Glutamatergic neuron (in vitro differentiated cells): ENCODE measurements at places on chromosomes 5 and 9. TPM values are rescaled to one million over a fixed set of nuclear protein-coding genes. Genes with fewer than 3 reads are reported as not detected.

- H3K4me1 ChIP-seq, result no peaks in the 10 kb centered on the region
- H3K27ac ChIP-seq, result no peak overlapping the region
- H3K36me3 ChIP-seq, result no peaks in the 10 kb centered on the region
- no peak overlapping the region for H3K4me3 ChIP-seq
These were observed 11.7 kb upstream of the STING1 start for GRCh38 chr5:139494256-139494655.

DNA sequence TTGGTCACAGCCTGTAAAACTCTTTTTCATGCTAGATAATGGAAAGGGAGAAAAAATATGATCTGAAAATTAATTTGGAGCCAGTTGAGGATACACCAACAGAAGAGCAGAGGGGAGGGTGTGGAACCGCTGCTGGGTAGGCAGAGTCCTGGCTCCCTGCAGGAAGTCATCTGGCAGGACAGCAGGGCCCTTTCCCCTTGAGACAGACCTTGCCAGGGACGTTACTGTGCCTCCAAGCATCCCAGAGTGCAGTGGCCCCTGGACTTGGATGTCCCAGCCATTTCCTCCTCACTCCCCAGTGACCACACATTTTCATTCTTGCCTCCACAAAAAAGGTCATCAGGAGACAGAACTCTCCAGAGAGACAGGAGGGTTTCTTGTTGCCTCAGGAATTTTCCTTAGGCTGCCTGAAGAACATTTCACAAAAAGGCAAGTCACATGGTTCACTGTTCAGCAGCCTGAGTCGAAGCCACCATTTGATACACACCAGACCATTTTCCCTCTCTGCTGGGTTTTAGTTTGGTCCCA, 5.9 kb downstream of the TRPM3 start:
- DNase-seq, result no peak
- H3K27me3 ChIP-seq, result no peaks in the 10 kb centered on the region
- H3K27ac ChIP-seq, result no peak overlapping the region
- H3K36me3 ChIP-seq, result no peaks in the 10 kb centered on the region

DNA sequence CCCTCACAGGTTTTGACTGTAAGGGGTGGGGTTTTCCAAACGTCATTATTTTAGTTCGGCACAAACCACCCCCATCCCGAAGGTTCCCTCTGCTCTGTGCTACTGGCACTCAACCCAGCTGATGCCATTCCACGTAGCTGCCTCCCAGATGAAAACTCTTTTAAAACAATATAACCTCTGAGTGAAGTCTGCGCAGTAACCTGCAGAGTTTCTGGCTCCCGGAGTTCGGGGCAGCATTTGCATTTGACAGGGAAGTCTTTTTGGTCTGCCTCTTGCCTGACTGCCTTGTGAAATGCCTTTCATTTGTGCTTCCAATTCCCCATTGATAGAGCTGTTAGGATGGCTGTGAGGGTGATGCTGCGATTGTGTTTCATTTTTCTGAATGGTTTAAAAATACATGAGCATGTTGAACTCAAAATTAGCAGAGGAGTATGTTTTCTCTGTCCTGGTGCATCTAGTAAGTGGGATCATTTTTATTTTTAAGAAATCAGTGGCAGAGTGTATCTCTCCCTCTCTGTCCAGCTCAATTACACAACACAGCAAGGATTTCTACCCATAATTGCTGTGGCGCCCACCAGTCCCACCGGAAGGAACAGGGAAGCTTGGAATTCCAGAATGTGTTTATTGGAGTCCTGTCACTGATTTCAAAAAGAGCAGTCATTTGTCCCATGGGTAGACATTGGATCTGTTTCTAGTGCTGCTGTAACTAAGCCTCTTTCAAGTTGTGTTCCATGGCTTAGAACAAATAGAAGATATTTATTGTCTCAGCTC, 24.8 kb downstream of the ADCY2 start:
- H3K4me3 ChIP-seq, result no peak overlapping the region
- H3K4me1 ChIP-seq, result peaks cover 5% of the 10 kb centered on the region
- no peak overlapping the region for H3K27ac ChIP-seq
- no peaks in the 10 kb centered on the region for H3K36me3 ChIP-seq
- DNase-seq, result no peak
- H3K27me3 ChIP-seq, result no peaks in the 10 kb centered on the region

DNA sequence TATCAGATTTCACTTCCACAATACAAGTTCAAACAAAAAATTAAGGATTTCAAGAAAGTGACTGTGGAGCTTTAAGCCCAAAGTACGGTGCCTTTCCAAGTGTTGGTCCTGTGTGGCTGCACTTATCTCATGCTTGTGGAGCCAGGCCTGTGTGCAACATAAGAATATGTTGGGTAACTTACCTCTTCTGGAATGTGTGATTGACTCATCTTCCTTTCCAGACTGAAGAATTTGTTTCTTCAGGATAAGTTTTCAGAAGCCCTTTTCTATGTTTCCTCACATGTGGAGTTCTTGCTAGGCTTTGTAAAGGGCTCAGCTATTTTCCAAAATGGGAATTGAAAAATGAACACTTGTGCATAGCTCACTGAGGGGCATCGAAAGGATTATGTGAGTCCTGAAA, 485.1 kb upstream of the PAPPA start:
- H3K27ac ChIP-seq, result no peak overlapping the region
- H3K4me1 ChIP-seq, result no peaks in the 10 kb centered on the region
- no peak overlapping the region for H3K4me3 ChIP-seq
- no peak for DNase-seq
- no peaks in the 10 kb centered on the region for H3K36me3 ChIP-seq

GRCh38 chr5:15183520-15183919, 311.9 kb upstream of the ANKH start:
- H3K4me3 ChIP-seq, result no peak overlapping the region
- H3K27me3 ChIP-seq, result peaks cover 2% of the 10 kb centered on the region
- H3K36me3 ChIP-seq, result no peaks in the 10 kb centered on the region

DNA sequence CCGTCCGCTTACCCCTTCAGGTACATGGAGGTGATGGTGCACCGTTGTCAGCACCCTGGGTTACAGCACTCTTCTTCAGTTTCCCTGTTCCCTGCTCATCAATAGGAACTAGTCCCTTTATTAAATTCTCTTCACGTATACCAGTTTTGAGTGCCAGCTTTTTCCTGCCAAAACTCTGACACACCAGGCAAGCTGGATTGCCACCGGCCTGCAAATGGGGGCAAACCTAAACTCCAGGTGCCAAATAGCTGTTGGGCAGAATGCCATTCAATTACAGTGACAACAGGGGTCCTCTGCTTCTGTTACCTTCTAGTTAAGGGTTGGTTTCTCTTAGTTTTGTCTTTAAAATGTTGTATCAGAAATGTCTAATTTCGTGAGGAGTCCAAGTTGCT, 400.4 kb downstream of the OSTF1 start:
- H3K4me3 ChIP-seq, result no peak overlapping the region
- H3K4me1 ChIP-seq, result no peaks in the 10 kb centered on the region

GRCh38 chr5:170638454-170639220, 134.8 kb downstream of the KCNIP1 start:
- H3K4me1 ChIP-seq, result peaks cover 10% of the 10 kb centered on the region
- H3K27ac ChIP-seq, result no peak overlapping the region
- no peak overlapping the region for H3K4me3 ChIP-seq
- peaks cover 7% of the 10 kb centered on the region for H3K27me3 ChIP-seq

GRCh38 chr9:115587310-115587709, 469.4 kb upstream of the TNC start:
- peaks cover 5% of the 10 kb centered on the region for H3K4me1 ChIP-seq
- H3K27me3 ChIP-seq, result no peaks in the 10 kb centered on the region
- no peak overlapping the region for H3K4me3 ChIP-seq

GRCh38 chr5:107519900-107520354, 150.8 kb downstream of the EFNA5 start:
- peak overlapping the region; percentile 63 for H3K27ac ChIP-seq
- H3K36me3 ChIP-seq, result peaks cover 5% of the 10 kb centered on the region
- H3K27me3 ChIP-seq, result no peaks in the 10 kb centered on the region
- peak overlapping the region; percentile 50 for H3K4me3 ChIP-seq

- H3K27ac ChIP-seq, result no peak overlapping the region
- H3K36me3 ChIP-seq, result no peaks in the 10 kb centered on the region
- peaks cover 19% of the 10 kb centered on the region for H3K27me3 ChIP-seq
- peak overlapping the region; percentile 63 for H3K4me3 ChIP-seq
- no peaks in the 10 kb centered on the region for H3K4me1 ChIP-seq
These were observed 617 bp downstream of the SLC9A3 start for GRCh38 chr5:523441-524222.

- H3K27ac ChIP-seq, result no peak overlapping the region
- H3K36me3 ChIP-seq, result peaks cover 18% of the 10 kb centered on the region
- DNase-seq, result peak; percentile 4
- peaks cover 3% of the 10 kb centered on the region for H3K27me3 ChIP-seq
- H3K4me3 ChIP-seq, result no peak overlapping the region
These were observed 46.0 kb downstream of the AHRR start for GRCh38 chr5:367358-368130.

- DNase-seq, result no peak
- no peaks in the 10 kb centered on the region for H3K4me1 ChIP-seq
- no peaks in the 10 kb centered on the region for H3K36me3 ChIP-seq
- H3K27me3 ChIP-seq, result no peaks in the 10 kb centered on the region
These were observed 60.5 kb downstream of the CDC42SE2 start for GRCh38 chr5:131324303-131324702.

DNA sequence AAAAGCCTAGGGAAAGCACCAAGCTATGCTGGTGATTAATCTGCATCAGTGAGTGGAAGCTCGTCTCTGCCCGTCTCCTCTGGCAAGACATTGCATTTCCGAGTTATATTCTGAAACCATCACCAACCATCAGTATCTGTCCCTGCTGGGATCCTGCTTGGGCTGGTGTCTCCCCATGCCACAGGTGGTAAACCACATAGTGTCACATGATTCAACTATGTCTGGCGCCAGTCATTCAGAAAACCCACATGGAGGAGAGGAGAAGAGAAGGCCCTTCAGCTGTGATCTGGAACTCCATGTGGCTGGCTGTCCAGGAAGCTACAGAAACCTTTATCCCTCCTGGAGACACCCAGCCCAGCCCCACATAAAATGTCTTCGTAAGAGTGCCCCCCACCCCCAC, 4.8 kb downstream of the IL9 start:
- H3K27ac ChIP-seq, result no peak overlapping the region
- H3K4me1 ChIP-seq, result peaks cover 2% of the 10 kb centered on the region
- H3K27me3 ChIP-seq, result peaks cover 1% of the 10 kb centered on the region

- no peak for DNase-seq
- H3K36me3 ChIP-seq, result no peaks in the 10 kb centered on the region
- peaks cover 2% of the 10 kb centered on the region for H3K27me3 ChIP-seq
- peak overlapping the region; percentile 99 for H3K4me3 ChIP-seq
- peak overlapping the region; percentile 99 for H3K27ac ChIP-seq
These were observed 753 bp downstream of the RPS6 start for GRCh38 chr9:19379283-19379682.

GRCh38 chr9:135693265-135693664, 6.0 kb downstream of the SOHLH1 start:
- no peak overlapping the region for H3K4me3 ChIP-seq
- peaks cover 2% of the 10 kb centered on the region for H3K27me3 ChIP-seq
- DNase-seq, result no peak
- H3K27ac ChIP-seq, result no peak overlapping the region
- H3K4me1 ChIP-seq, result peaks cover 3% of the 10 kb centered on the region

- H3K4me1 ChIP-seq, result no peaks in the 10 kb centered on the region
- no peaks in the 10 kb centered on the region for H3K27me3 ChIP-seq
- H3K36me3 ChIP-seq, result peaks cover 10% of the 10 kb centered on the region
- no peak for DNase-seq
These were observed 40.5 kb upstream of the MYO10 start for GRCh38 chr5:16976625-16977008.

DNA sequence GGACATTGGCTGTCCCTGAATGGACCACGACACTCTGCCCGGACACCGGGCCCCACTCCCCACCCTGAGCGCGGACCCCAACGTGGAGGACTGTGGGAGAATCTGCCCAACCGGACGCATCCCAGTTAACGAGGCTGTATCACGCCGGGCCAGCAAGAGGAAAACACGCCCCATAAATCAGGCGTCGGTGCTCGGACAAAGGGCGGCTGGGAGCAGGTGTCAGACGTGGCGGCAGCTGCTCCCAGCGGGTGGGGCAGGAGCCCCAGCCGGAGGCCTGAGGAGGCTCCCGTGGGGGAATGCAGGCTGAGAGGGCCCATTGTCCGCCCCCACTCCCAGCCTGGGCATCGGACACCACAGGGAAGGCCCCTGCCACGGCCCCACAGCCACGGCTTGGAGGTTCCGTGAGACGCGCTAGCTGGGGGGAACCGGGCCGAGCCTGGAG, 19.2 kb downstream of the NOTCH1 start:
- H3K27me3 ChIP-seq, result peaks cover 18% of the 10 kb centered on the region
- peak; percentile 70 for DNase-seq
- peak overlapping the region; percentile 69 for H3K4me3 ChIP-seq

GRCh38 chr9:127390248-127390545, 6.8 kb upstream of the SLC2A8 start:
- no peak overlapping the region for H3K27ac ChIP-seq
- H3K4me1 ChIP-seq, result peaks cover 6% of the 10 kb centered on the region
- DNase-seq, result no peak
- no peaks in the 10 kb centered on the region for H3K36me3 ChIP-seq
- no peaks in the 10 kb centered on the region for H3K27me3 ChIP-seq

DNA sequence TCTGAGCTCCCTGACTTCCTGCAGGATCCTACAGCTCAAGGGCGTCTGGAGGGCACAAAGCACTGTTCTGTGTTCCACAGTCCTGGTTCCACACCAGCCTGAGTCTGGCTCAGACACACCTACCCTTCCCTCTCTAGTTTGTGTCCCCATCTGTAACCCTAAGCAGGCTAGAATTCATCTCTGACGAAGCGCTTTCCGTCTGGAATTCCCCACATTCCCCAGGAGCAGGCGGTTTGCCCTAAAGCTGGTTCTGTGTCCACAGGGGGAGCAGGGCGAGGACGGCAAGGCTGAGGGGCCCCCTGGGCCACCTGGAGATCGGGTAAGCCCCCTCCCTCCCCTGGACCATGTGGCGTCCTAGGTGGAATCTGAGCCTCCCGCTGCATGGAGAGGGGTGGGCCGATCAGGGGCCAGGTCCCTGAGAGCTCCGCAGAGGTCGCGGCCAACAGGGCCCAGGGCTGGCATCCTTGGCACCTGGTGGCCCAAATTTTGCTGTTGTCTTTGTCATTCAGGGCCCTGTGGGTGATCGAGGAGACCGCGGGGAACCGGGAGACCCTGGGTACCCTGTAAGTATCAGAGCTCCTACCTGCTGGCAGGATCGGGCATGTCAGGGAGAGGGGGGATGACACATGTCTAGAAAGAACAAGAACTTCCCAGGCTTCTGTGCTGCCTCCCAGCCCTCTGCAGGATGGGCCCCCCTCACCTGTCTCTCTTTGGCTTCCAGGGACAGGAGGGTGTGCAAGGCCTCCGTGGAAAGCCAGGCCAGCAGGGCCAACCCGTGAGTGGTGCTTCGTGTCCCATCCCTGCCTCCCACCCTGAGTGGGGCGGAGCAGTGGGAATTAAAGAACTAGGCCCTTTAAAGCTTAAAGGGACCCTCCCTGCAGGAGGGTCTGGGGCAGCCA, 34.5 kb upstream of the ORM1 start:
- no peak overlapping the region for H3K27ac ChIP-seq
- peaks cover 22% of the 10 kb centered on the region for H3K4me1 ChIP-seq
- peak; percentile 16 for DNase-seq
- peaks cover 4% of the 10 kb centered on the region for H3K27me3 ChIP-seq
- no peaks in the 10 kb centered on the region for H3K36me3 ChIP-seq
- H3K4me3 ChIP-seq, result no peak overlapping the region

- H3K36me3 ChIP-seq, result peaks cover 9% of the 10 kb centered on the region
- H3K4me3 ChIP-seq, result no peak overlapping the region
- no peaks in the 10 kb centered on the region for H3K27me3 ChIP-seq
- H3K4me1 ChIP-seq, result no peaks in the 10 kb centered on the region
These were observed 545.6 kb downstream of the CAAP1 start for GRCh38 chr9:26346942-26347477.

Gene SPATA31D4
- total RNA-seq, result not detected

Gene SELENOP
- 0.61 TPM for total RNA-seq

Gene NIM1K
- 10.5 TPM for total RNA-seq

Gene FBP2
- not detected for total RNA-seq

Gene FCN2
- not detected for total RNA-seq

Gene CA9
- total RNA-seq, result not detected

Gene HEXB
- total RNA-seq, result 13.5 TPM

Gene PCDHGA2
- 3.0 TPM for total RNA-seq

Gene ACOT12
- total RNA-seq, result not detected
